ENCODE measurements at places on chromosomes 3 and 15.

- DNase-seq: no peak
Measured at GRCh38 chr15:25965326-25965725, 102.2 kb upstream of the ATP10A start.

- DNase-seq: peak; percentile 9
Measured at GRCh38 chr15:60070838-60071493, 66.9 kb downstream of the FOXB1 start.

GRCh38 chr3:129505341-129505740, 23.1 kb upstream of the RHO start:
- no peak for DNase-seq

- DNase-seq: no peak
Measured at GRCh38 chr3:40566694-40567093, 41.9 kb downstream of the ZNF621 start.

DNA sequence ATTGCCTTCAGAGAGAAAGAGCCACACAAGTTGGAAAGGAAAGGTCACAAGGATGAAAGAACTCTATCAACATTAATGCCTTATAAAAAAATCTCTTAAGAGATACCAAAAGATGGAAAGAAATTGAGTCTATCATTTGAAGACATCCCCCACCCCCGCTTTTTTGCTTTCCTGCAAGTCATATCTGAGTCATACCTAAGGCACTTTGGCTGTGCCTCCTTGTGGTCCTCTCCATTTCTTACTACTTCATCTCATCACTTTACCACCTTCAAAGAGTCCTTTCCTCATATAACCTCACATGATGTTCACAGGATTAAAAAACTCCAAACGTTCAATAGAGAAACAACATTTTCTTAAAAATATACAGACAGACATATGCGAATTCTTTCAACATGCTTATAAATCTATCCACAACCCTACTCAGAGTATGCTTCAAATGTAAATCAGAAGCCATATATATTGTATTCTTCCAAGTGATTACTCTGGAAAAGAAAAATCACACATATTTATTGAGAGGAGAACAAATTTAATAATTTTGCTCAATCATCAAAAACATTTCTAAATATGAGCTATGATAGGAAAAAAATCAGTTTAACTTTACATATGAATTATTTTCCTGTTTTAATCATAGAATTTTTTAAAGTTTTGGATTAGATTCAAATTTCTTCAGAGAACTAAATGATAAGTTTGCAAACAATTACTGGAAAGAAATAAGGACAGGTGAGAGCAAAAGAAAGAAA, 1003.9 kb upstream of the CFAP20DC start:
- DNase-seq: no peak

GRCh38 chr3:13507570-13508339, 27.6 kb downstream of the HDAC11 start:
- peak; percentile 12 for DNase-seq

- peak; percentile 32 for DNase-seq
Measured at GRCh38 chr15:47514200-47514652, 203.1 kb upstream of the SEMA6D start.

- DNase-seq: no peak
Measured at GRCh38 chr3:73592154-73593144, 32.3 kb downstream of the PDZRN3 start.

DNA sequence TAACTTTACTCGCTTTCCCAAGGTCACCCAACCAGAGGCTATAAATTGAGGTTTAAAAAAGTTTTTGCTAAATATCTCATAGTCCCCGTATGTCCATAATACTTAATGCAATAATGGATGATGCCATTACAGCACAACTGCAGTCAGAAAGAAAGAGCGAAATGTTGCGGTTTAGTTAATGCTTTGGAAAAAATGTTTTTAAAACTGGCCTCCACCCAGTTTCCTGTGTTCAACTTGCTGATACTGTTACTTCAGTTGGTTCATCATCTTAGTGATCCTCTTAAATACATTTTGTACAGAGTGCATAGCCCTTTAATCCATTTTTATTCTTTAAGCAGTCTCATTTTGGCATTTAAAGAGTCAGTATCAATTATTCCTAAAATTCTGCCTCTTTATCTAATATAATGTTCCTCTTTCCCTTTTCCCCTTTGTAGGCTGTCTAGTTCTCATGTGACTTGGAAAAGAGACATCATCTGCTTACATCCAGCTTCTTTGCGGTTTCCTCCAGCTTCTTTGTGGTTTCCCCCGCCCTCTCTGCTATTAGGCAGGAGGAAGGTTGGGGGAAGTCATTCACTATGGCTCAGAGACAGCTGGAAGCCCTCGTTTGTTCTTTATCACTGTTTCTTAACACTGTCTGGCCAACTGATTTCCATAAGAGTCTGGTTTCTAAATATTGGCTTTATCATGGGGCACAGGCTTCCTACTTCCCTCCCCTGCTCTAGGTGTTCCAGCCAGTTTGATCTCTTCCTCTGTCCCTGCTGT, 154.3 kb downstream of the GOLIM4 start:
- DNase-seq: peak; percentile 88

DNA sequence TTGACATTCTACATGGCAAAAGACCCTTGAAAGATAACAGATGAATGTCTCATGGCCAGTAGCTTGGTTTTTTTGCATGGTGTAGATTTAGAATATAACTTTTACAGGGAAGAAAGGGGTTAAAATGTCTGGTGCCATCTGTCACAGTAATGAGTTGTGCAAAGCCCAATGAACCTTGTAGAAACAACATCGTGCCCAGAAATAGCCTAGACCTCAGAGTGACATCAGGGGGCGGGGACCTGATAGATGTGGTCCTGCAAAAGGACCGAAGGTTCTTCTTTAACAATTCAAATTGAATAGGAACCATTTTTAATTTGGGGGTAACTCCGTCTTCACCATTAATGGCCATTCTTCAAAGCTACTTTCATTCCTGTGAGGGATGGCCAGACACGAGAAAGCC, 254.1 kb upstream of the CTDSPL start:
- DNase-seq: no peak

- DNase-seq: no peak
Measured at GRCh38 chr3:116552246-116552645, 107.0 kb upstream of the LSAMP start.

- no peak for DNase-seq
Measured at GRCh38 chr15:57509965-57510364, 81.7 kb upstream of the MYZAP start.
